Calu3 (cell line): ENCODE measurements at places on chromosomes 2 and 18. TPM values are rescaled to one million over a fixed set of nuclear protein-coding genes. Genes with fewer than 3 reads are reported as not detected.
A peak's percentile ranks its signal among the peaks of the same experiment; 100 is the strongest.

DNA sequence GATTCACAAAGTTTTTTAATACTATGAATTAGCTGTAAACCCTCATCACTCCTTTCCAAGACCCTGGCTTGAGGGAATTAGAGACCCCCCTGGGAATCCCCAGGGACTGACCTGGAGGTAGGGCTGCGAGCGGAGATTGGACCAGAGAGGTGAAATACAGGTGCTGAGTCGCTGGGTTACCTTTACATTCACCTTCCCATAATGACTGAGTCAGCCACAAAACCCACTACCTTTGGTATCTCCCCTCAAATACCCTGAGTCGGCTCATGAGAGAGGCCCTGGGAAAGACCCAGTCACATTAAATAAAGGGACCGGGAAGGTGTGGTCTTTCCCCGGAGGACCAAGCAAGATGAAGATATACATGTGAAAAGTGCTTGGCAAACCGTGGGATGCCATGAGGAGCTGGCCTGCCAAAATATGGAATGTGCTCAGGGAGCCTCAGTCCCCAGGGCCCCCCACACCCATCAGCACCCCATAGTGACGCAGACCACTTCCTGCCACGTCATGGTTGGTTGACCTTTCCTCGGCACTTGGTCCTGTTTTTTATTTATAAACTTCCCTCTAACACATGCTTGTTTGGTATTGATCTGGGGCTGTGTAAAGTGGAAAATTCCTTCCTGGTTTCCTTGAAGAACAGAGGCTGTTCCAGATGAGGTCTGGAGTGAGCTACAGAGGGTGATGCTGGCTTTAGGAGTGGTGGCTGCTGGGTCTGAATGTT is 51.4 kb downstream of the IL1RL2 start:
- peaks cover 20% of the 10 kb centered on the region for H3K36me3 ChIP-seq
- H3K4me1 ChIP-seq: peaks cover 33% of the 10 kb centered on the region
- peak; percentile 74 for DNase-seq
- H3K4me3 ChIP-seq: no peak overlapping the region

- no peaks in the 10 kb centered on the region for H3K27me3 ChIP-seq
- no peak overlapping the region for H3K4me3 ChIP-seq
- no peak overlapping the region for H3K27ac ChIP-seq
- H3K4me1 ChIP-seq: peaks cover 32% of the 10 kb centered on the region
- H3K36me3 ChIP-seq: peaks cover 6% of the 10 kb centered on the region
- peak; percentile 11 for DNase-seq
Observed at GRCh38 chr2:65349863-65350262, 82.5 kb downstream of the SPRED2 start.

DNA sequence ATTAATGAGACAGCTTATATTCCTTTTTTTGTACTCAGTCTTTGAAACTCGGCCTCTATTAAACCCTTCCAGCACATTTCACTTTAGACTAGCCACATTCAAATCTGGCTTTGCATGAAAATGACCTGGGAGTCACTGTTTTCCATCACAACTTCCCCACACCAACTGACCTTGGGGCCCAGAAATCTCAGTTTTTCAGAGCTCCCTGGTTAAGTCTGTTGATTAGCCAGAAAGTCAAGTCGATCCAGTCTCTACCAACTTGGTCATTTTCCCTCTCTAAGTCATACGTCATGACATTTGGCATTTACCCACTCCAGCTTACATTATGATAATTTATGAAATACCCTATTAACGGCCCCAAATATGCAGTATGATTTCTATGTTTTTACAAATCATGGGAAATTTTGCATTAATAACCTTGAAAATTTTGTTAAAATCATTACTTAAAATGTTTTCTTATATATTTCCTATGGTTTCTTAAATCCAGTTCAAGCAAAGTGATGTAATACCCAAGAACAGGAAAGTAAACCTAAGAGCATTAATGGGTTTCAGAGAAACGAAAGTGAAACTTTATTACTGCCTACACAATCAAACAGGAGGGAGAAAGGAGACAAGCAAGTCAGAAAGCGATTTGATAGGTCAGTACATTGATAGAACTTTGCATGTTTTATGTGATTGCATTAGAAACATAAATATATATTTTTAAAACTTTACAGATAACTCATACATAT is 77.1 kb downstream of the SPATS2L start:
- H3K36me3 ChIP-seq: peaks cover 75% of the 10 kb centered on the region
- H3K4me1 ChIP-seq: peaks cover 60% of the 10 kb centered on the region
- no peak for DNase-seq
- no peaks in the 10 kb centered on the region for H3K27me3 ChIP-seq
- peak overlapping the region; percentile 79 for H3K4me3 ChIP-seq

DNA sequence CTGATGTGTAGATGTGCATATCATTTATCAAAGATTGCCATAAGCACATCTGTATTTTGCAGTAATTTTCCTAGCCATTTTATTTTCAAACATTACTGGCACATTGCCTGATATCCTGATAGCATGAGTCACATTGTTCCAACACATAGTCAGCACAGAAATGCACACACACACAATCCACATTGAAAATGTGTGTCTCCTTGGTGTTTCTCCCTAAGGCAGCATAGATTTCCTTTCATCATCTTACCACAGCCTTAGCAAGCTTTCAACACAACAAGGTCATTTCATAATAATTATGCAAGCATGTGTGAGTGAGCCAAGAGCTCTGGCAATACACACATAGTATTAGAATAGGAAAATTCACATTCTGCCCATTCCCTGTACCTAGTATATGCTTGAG is 245.4 kb upstream of the MEIS1 start:
- H3K27me3 ChIP-seq: peaks cover 8% of the 10 kb centered on the region
- H3K4me3 ChIP-seq: no peak overlapping the region
- no peak for DNase-seq
- no peaks in the 10 kb centered on the region for H3K36me3 ChIP-seq
- no peak overlapping the region for H3K27ac ChIP-seq

DNA sequence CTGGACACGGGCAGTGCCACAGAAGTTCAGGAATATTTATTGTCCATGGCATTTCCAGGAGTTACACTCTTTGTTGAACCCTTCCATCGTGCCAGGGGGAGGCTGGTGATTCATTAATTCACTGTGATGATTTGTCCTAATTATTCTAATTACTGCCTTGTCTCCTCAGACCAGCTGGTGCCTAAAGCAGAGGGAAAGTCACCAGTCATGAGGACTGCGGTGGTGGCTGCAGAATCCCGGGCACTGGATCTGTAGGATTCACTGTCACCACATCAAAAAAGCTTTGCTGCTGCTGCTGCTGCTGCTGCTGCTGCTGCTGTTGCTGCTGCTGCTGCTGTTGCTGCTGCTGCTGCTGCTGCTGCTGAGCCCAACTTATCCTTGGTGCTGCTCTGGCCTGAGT is 908.2 kb downstream of the TSN start:
- no peak overlapping the region for H3K27ac ChIP-seq
- H3K27me3 ChIP-seq: no peaks in the 10 kb centered on the region
- no peak overlapping the region for H3K4me3 ChIP-seq
- DNase-seq: no peak
- H3K4me1 ChIP-seq: no peaks in the 10 kb centered on the region

DNA sequence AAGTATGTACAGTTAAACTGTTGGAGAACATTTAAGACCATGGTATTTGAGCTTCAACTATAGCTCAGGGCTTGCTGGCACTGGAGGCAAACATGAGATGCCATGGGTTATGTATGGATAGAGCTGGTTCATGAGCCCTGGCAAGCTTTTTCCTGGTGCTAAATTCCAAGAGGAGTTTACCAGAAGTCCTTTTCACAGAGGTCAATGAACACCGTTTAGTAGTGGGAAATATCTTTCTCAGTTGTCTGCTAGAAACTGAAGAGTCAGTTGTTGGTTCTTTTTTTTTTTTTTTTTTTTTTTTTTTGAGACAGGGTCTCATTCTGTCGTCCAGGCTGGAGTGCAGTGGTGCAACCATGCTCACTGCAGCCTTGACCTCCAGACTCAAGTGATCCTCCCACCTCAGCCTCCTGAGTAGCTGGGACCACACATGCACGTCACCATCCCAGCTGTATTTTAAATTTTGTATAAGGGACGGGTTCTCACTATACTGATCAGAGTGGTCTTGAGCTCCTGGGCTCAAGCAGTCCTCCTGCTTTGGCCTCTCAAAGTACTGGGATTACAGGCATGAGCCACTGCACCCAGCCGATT is 1.3 kb downstream of the KHK start:
- peaks cover 21% of the 10 kb centered on the region for H3K36me3 ChIP-seq
- no peak overlapping the region for H3K4me3 ChIP-seq
- no peak for DNase-seq
- peaks cover 7% of the 10 kb centered on the region for H3K4me1 ChIP-seq

DNA sequence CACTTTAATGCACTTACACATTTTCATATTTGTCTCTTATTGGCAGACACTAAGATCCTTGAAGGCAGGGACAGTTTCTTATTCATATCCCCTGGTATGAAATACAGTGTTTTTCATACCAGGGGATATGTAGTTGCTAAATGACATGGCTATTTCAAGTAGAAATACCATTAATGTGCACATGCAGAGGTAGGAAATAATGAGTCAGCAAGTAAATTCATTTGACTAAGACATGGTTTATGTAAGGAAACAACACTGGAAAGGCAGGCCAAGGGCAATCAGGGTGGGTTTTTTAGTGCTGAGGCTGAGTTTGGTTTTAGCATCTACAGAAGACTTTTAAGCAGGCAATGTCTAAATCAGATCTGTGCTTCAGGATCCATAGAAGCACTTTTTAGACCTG is 155.9 kb downstream of the WDPCP start:
- no peak for DNase-seq
- no peak overlapping the region for H3K4me3 ChIP-seq
- H3K27me3 ChIP-seq: no peaks in the 10 kb centered on the region
- H3K36me3 ChIP-seq: no peaks in the 10 kb centered on the region
- H3K4me1 ChIP-seq: no peaks in the 10 kb centered on the region

DNA sequence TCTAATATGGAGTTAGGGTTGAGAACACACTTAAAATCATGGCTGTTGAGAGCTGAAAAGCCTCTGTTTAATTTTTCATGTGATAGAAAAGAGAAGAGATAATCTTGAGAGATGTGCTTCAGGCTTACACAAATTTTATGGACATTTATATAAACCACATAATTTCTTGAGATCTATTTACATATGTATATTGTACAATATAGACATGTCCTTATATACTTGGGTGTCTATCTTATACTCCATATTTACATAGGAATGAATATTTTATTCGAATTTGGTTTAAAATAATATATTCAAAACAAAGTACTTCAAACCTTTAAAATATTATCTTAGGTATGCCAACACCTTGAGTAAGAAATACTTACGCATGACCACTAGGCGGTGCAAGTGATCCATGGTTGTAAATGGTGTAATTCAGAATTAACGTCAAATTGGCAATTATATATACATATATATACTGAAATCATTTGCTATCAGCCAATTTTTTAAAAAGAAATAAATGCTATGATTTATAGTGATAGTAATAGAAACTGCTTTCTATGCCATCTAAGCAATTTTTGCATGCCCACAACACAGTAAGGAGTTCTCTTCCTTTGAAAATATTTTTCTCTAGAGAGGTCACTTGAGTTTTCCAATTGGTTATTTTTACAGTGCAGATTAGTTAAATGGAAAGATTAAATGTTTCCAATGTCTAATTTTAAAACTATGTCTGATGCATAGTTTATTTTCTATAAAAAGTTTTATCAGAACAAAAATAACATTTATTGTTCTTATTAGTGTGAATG is 37.6 kb upstream of the SPAG16 start:
- peaks cover 27% of the 10 kb centered on the region for H3K4me1 ChIP-seq
- peak; percentile 74 for DNase-seq
- H3K27ac ChIP-seq: no peak overlapping the region
- H3K4me3 ChIP-seq: no peak overlapping the region

DNA sequence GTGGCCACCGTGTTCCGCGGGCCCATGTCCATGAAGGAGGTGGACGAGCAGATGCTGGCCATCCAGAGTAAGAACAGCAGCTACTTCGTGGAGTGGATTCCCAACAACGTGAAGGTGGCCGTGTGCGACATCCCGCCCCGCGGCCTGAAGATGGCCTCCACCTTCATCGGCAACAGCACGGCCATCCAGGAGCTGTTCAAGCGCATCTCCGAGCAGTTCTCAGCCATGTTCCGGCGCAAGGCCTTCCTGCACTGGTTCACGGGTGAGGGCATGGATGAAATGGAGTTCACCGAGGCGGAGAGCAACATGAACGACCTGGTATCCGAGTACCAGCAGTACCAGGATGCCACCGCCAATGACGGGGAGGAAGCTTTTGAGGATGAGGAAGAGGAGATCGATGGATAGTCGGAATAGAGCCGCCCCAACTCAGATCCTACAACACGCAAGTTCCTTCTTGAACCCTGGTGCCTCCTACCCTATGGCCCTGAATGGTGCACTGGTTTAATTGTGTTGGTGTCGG is 17.7 kb downstream of the TUBB6 start:
- no peak overlapping the region for H3K27ac ChIP-seq
- H3K27me3 ChIP-seq: no peaks in the 10 kb centered on the region
- DNase-seq: no peak
- H3K36me3 ChIP-seq: peaks cover 38% of the 10 kb centered on the region

DNA sequence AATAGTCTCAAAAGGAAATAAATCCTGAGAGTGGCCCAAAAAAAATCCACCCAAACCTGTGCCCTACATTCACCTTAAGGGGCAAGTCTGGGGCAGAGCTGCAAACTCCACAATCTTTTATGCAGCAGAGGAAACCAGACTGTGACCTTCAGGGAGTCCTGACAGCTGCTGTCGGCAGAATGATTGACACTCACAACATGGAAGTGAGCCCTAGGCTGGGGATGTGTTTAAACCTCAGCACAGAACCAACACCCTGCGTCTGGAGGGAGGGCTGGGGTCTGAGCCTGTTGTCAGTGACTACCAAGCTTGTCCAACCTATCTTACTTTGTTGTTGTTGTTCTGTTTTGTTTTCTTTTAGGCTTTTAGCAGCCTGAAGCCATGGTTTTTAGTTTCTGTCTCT is 39.6 kb downstream of the CRACDL start:
- H3K36me3 ChIP-seq: no peaks in the 10 kb centered on the region
- no peak for DNase-seq
- H3K27ac ChIP-seq: no peak overlapping the region
- peaks cover 32% of the 10 kb centered on the region for H3K27me3 ChIP-seq
- no peaks in the 10 kb centered on the region for H3K4me1 ChIP-seq
- no peak overlapping the region for H3K4me3 ChIP-seq

- peak overlapping the region; percentile 69 for H3K27ac ChIP-seq
- H3K4me3 ChIP-seq: peak overlapping the region; percentile 87
- peaks cover 35% of the 10 kb centered on the region for H3K4me1 ChIP-seq
- peaks cover 37% of the 10 kb centered on the region for H3K36me3 ChIP-seq
Observed at GRCh38 chr2:62705859-62706720, 577 bp downstream of the EHBP1 start.

Gene C2orf74
- 17.1 and 17.4 TPM in 2 replicates for total RNA-seq

Gene STEAP3
- total RNA-seq: 28.3 and 30.5 TPM in 2 replicates

Gene SMYD1
- not detected in 2 replicates for total RNA-seq

Gene GPR39
- 24.1 and 24.9 TPM in 2 replicates for total RNA-seq

Gene OXER1
- 0.27 and 0.59 TPM in 2 replicates for total RNA-seq

Gene IL18RAP
- not detected in 2 replicates for total RNA-seq
